ENCODE measurements at places on chromosomes 11 and 22.

- DNase-seq, result no peak
Measured at GRCh38 chr11:126515501-126515900, 160.0 kb downstream of the ST3GAL4 start.

DNA sequence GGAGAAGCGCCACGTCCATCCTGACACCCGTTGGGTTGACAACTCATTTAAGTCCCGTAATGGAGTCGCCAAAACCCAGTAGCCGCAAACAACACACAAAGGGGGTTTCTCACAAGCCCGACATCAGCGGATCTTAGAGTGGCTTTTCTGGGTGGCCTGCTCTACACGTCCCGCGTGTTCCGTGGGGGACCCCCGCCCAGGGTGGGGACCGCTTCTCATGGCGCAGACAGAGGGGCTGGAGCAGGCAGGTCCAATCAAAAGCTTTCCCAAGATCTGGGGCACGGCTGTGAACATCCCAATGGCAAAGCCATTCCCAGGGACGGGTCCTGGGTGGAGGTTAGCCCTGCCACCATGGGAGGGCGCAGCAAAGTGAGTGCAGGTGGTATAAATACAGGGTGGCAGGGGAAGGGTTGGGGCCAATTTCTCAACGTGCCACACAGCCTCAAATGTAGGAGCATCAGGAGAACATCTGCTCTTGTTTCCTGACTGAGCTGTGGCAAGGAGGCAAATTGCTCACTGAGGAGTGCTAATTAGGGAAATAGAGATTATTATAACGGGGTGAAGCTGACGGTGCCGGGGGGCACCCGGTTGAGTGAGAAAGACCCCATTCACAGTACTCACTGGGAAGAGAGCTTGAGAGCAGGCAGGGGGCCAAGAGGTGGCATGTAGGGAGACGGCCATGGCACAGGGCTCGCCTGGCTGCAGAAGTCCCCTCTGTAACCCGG, 1447.2 kb downstream of the TBC1D22A start:
- DNase-seq, result no peak

GRCh38 chr11:107446822-107447431, 10.7 kb downstream of the CWF19L2 start:
- DNase-seq, result no peak

DNA sequence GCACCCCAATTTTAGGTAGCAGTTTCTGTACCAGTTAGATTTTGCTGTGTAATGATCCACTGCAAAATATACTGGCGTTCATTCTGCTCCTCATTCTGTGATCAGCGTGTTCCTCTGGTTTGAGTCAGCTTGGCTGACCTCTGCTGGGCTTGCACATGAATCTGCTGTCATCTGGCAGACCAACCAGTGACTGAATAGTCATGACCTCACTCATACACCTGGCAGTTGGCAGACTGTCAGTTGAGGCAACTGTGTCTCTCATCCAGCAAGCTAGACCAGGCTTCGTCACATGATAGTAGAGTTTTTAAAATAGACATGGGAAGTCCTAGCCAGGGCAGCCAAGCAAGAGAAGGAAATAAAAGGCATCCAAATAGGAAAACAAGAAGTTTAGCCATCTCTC, 316.3 kb upstream of the LARGE1 start:
- DNase-seq, result no peak

DNA sequence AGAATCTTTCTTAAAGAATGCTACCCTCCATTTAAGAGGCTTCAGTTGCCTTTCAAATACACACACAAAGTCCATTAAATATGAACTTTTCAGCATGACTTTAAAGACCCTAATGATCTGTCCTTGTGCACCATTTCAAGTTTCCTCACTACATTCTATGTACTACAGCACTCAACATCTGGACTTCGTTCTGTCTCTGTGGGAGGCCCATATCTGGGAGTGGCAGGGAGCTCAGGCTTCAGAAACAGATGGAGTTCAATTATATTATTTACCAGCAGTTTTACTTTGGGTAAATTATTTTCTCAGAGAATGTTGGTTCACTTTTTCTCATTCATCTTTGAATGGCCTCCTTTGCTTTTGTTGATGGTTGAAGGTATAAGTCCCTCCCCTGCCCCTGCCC, 67.4 kb downstream of the ANO3 start:
- peak; percentile 6 for DNase-seq

DNA sequence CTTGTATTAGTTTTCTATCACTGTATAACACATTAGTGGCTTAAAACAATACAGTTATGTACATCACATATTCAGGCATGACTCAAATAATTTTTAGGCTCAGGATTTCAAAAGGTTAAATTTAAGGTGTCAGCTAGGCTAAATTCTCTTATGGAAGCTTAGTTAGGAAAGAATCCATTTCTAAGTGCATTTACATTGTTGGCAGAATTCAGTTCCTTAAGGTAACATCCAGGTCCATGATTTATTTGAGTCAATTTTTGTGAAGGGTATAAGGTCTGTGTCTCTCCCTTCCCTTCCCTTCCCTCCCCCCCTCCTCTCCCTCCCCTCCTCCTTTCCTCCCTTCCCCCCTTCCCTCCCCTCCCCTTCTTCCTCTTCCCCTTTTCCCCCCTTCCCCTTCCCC, 399.0 kb upstream of the CNTN5 start:
- no peak for DNase-seq

- DNase-seq, result no peak
Measured at GRCh38 chr11:30861064-30861463, 274.9 kb upstream of the MPPED2 start.

DNA sequence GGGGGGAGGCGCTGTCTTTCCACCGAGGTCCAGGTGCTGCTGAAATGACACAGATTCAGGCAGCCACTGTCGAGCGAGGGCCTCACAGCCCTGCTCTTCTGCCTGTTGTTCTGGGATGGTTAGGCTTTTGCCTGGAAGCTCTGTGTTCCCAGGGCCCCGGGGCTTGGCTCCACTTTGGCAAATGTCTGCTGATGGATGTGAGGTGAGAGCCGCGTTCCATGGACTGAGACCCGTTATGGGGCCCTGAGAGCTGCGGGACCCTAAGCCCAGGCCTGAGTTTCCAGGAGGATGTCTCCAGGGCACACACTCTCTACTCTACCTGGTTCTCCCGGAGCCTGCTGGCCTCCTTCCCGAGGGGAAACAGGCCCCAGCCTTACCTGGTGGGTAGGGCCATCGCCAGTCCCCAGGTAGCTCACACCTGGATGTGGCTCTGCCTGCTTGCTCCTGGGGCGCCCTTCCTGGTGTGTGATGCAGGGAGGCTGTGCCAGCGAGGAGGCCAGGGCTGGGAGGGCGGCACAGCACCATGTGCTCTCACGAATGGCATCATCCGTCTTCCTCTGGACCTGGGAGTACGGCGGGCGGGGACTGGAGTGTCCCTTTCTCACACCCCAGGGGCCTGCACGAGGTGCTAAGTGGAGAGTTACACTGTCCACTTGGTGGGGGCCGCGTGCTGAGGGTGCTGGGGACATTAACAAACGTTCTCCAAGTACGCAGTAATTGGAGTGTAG, 435.5 kb downstream of the TBC1D22A start:
- no peak for DNase-seq

DNA sequence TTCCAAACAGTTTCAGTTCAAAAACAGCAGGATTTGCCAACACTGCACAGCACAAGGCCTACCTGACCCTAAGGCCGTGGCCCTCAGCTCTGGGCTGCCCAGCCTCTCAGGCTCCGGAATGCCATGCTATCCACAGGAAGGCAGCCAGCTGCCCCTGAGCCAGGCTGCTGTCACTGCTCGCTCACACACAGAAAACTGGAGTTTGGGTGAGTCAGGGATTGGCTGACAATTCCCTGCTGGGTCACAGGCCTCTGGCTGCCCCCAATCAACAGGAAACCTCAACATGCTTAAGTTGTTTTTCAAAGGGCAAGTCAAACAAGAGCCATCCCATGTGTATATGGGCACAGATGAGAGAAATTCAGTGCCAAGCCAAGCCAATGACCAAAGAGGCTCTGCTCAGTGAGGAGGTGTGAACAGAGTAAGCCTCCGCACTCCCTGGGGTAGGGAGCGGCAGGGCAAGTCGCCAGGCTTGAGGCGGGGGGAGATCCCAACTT, 50.2 kb downstream of the RPL27A start:
- DNase-seq, result peak; percentile 64

- peak; percentile 74 for DNase-seq
Measured at GRCh38 chr11:63845303-63845702, 6.4 kb downstream of the MARK2 start.

- peak; percentile 21 for DNase-seq
Measured at GRCh38 chr11:86365546-86365945, 9.1 kb upstream of the CCDC81 start.

- DNase-seq, result peak; percentile 7
Measured at GRCh38 chr11:103729617-103730016, 306.8 kb upstream of the DDI1 start.

- no peak for DNase-seq
Measured at GRCh38 chr11:83831929-83832328, 545.8 kb upstream of the CCDC90B start.

- no peak for DNase-seq
Measured at GRCh38 chr22:35377735-35378134, 3.2 kb upstream of the HMOX1 start.

DNA sequence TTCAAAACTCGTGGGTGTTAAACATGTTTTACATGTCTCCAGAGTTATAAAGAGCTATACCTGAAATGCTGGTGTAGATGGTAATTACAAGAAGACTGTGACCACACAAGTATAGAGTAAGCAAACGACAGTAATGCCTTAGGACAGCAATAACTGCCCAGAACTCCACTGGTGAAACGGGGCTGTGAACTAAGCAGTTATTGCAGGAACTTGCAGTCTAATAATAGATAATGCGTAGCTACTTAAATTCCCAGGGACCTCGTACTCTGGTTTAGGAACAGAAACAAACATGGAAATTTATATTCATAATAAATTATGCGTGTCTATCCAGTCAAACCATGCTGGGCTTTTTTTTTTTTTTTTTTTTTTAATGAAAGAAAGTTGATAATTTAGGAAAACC, 24.9 kb upstream of the TP53AIP1 start:
- no peak for DNase-seq

- peak; percentile 54 for DNase-seq
Measured at GRCh38 chr11:15493066-15493465, 378.3 kb downstream of the INSC start.

- peak; percentile 39 for DNase-seq
Measured at GRCh38 chr11:126927623-126928022, 72.9 kb downstream of the KIRREL3 start.

DNA sequence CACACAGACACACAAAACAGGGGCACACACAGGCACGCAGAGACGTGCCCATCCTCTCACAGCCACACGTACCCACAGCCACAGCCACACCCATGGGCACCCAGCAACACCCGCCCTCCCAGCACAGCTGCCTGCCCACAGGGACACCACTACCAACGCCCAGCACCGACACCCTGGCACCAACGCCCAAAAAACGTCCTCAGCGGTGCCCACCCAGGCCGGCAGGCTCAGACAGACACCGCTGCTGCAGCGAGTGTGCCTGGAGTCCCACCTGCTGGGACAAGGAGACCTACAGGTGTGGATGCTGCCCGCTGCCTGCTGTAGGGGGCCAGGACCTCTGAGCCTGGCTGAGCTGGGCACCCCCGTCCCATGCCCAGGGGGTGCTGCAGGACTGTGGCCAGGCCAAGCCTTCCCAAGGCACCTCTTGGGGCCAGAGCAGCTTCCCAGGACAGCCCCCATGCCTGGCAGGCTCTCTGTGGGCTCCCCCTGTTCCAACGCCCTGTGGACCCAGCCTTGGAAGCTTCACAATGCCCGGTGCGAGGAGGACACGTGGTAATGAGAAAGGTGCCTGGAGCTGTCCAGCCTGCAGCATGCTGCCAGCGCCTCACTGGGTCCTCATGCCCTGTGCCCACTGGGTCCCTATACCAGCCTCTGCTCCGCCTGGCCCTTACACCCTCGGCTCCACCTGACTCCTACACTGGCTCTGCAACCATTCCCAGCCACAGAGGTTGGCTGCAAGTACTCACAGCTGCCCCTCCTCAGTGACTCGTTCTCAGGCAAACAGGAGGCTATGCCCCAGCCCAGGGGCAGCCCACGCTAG, 45.8 kb upstream of the TH start:
- no peak for DNase-seq

GRCh38 chr11:126153972-126154371, 57.5 kb downstream of the RPUSD4 start:
- peak; percentile 33 for DNase-seq

DNA sequence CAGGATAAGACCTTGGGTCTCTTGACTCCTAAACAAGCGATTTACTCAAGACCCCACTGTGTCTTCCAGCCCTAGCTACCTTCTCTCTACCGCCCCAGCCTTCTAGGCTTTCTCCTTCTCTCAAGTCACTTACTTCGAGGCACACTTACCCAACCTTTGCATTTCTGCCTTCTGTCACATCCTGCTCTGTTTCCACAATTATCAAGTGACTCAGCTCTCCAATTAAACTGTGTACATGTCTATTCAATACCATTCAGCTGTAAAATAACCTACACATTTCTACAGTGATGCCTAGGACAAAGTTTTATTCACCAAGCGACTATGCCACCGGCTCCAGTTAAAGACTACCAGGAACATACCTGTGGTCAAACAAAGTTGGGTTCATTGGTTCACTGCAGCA, 69.0 kb downstream of the LARGE1 start:
- DNase-seq, result peak; percentile 35

DNA sequence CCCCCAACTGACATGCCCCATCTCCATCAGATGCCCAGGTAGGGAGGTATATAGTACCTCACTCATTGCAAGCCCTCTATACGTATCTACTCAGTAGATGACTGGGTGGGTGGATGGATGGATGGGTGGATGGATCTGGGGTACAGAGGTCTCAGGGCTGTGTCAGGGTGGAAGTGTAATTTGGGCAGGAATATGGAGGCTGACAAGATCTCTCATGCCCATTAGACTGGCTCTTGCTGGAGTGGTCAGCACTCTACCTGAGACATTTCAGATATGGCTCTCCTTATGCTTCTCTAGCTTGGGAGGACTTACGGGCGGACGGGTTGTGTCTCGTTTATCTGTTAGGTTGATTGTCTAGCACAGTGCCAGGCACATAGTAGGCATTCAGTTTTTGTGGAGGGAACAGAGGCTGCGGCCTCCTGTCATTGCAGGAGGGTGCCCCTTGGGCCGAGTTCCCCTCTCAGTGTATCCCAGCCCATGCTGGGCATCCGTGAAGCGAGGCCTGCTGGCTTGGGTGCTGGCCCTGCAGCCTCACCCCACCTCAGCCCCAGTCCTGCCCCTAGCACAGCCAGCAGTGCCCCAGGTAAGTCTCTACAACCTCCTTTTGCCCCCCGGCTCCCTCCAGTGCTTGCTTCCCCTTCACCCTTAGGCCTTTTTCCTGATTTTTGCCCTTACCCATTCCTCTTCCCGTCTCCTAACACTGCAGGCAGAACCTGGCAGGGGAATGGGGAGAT, 13.7 kb downstream of the ROBO3 start:
- DNase-seq, result no peak

DNA sequence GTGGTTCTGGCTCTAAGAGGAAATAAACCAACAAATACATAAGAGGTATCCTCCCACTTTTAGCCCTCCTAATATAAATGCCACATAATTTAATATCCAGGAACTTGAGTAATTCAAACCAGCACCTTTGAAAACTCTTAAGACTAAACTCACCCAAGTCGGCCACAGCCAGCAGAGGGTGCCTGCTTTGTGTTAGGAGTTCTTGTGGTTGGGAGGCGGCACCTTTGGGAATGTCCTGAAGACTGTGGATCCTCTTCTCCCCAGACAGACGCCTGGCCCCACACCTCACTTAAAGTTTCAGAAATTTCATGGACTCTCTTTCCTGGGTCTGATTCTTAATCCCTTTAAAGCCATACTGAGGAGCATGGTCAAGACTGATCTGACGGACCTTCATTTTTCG, 169.0 kb downstream of the TBC1D22A start:
- DNase-seq, result peak; percentile 39

- no peak for DNase-seq
Measured at GRCh38 chr11:62863687-62864335, 16.9 kb upstream of the SLC3A2 start.

- no peak for DNase-seq
Measured at GRCh38 chr11:67645521-67646461, 4.7 kb downstream of the ACY3 start.

- no peak for DNase-seq
Measured at GRCh38 chr22:36343720-36344105, 44.1 kb downstream of the MYH9 start.
